ENCODE measurements at places on chromosomes 16 and 17.

DNA sequence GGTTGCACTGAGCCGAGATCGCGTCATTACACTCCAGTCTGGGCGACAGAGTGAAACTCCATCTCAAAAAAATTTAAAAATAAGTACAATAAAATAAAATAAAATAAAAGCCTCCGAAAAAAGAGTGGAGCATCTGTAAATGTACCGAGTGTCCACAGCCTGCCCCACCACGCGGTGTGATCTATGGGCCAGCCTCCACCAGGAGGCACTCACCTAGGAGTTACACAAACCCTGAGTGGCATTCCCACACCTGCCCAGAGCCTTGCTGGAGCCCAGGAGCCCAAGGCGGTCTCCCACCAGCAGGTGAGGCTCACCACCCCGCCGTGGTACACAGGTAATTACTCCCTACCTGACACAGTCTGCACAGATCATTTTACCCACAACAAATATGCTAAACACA, 183.2 kb downstream of the ZNF423 start:
- DNase-seq, result no peak

DNA sequence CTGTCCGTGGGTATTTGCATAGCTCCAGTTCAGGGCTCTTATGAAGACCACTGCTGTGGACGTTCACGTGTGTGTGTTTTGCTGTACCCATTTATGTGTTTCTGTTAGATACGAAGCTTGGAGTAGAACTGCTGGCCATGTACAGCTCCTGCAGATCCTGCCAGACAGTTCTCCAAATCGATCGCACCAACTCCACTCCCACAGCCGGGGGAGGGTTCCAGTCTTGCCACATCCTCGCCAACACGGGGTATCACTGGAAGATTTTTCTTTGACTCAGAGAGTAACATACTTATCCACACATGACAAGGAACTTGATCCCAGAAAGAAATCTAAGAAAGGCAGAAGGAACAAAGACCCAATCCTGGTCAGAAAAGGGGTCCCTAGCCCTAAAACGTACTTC, 37.4 kb downstream of the TMEM186 start:
- no peak for DNase-seq

DNA sequence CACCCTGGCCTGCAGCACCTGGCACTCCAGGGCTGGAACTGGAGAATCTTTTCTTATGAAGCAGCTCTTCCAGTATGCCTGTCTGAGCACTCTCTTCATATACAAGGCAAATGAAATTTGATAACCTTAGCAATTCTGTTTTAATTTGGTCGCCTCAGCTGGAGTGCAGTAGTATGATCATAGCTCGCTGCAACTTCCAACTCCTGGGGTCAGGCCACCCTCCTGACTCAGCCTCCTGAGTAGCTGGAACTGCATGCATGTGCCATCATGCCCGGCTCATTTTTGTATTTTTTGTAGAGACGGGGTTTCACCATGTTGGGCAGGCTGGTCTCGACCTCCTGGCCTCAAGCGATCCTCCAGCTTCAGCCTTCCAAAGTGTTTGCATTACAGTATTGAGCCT, 140.8 kb upstream of the CHMP6 start:
- no peak for DNase-seq

GRCh38 chr17:58329810-58330537, 1.4 kb upstream of the TSPOAP1 start:
- DNase-seq, result peak; percentile 81

DNA sequence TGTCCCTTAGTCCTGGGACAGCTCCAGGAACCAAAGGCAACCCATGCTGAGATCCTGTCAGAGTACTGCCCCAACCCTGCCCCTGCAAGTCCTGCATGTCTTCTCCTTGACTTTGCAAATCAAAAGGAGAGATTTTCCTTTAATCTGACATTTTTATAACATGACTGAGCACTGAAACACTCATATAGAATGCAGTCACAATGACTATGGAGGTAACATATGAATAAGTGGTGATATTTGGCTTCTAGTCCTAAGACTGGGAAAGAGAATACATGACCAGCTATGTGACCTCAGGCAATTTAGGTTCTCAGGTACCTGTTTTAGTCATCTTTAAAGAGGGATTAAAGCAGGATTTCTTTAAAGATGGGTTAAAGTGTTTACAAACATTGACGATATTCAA, 941.6 kb upstream of the CDH8 start:
- no peak for DNase-seq

- DNase-seq, result no peak
These were observed 55.1 kb upstream of the CORO6 start for GRCh38 chr17:29677824-29678223.

- no peak for DNase-seq
These were observed 13.1 kb downstream of the CCR7 start for GRCh38 chr17:40551879-40552768.

DNA sequence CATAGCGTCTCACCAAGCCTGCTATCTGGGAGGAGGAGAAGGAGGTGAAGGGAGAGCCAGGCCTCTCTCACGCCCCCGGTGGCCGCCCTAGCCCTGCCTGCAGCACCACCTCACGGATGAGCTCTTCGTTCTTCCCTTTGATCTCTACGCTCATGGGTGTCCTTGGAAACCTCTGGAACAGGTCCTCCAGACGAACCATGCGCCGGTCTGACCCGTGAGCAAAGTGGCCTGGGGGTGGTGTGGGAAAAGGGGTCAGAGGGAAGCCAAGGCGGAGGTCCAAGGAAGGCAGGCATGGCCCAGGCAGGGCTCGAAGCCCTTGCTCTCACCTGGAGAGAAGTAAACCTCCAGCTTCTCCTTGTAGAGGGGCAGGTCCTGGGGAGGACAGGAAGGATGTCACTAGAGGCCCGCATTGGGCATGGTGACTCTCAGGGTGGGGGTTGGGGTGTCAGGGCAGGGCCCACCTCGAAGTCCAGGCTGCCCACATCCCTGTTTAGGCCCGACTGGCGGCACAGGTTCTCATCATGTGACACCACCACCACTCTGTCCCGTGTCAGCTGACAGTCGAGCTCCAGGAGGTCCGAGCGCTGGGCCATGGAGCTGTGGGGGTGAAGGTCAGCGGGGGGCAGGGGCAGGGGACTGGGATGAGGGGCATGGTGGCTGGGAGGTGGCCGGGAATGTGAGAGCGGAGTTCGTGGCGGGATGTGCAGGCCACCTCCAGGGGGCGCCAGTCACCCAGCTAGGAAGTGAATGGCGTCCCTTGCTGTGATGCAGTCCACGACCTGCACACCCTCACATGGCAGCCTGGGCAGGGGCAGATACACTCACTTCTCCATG, 923 bp downstream of the GDPD3 start:
- DNase-seq, result peak; percentile 52

- peak; percentile 77 for DNase-seq
These were observed 3.4 kb downstream of the NOD2 start for GRCh38 chr16:50696575-50697420.

GRCh38 chr17:68961214-68961882, 6.2 kb upstream of the ABCA8 start:
- no peak for DNase-seq

- peak; percentile 32 for DNase-seq
These were observed 11.7 kb upstream of the ST6GALNAC2 start for GRCh38 chr17:76597156-76598003.

DNA sequence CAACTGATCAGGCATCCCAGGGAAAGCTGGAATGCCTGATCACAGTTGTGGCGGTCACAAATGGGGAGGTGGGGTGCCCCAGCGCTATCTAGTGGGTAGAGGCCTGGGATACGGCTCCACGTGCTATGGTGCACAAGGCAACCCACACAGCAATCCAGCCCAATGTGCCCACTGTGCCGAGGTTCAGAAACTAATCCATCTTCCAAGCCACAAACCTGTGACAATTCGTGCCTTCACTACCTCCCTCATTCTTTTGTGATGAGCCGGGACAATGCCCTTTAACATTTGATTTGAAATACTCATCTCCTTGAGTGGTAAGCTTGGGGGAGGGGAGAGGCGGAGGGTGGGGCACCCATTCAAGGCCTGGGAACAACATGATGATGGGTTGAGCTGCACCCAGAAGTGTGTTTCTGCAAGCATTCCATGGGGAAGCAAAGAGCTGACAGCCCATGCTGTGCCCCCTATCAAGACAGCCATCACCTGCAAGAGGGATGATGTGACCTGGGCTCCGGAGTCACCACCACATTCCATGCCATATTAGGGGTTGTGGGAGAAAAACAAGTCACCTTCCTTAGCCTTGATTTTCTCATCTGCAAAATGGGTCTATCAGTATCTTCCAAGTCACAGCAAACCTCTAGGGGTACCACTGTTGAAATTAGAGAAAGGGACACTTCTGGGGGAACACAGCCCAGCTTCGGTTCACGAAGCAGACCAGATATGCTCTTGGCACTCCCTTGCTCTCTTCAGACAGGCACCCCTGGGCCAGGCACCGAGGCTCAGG, 3.7 kb downstream of the ELOB start:
- no peak for DNase-seq

DNA sequence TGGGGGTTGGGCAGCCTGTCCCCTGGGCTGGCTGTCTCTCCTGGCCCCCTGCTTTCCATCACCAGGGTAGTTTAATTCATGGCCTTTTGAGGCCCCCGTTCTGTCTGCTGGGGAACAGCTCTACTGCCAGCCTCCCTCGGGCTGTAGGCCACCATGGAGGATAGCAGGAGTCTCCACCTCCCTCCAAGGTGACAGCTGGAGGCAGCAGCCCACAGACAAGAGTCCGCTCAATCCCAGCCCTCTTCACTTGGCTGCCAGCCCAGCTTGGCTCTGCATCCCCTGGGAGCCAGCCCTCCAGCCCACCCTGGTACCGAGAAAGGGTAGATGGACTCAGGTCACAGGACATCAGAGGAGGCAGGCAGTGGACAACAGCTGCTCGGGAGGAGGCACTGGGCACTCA, 194.6 kb upstream of the SDK2 start:
- DNase-seq, result no peak

DNA sequence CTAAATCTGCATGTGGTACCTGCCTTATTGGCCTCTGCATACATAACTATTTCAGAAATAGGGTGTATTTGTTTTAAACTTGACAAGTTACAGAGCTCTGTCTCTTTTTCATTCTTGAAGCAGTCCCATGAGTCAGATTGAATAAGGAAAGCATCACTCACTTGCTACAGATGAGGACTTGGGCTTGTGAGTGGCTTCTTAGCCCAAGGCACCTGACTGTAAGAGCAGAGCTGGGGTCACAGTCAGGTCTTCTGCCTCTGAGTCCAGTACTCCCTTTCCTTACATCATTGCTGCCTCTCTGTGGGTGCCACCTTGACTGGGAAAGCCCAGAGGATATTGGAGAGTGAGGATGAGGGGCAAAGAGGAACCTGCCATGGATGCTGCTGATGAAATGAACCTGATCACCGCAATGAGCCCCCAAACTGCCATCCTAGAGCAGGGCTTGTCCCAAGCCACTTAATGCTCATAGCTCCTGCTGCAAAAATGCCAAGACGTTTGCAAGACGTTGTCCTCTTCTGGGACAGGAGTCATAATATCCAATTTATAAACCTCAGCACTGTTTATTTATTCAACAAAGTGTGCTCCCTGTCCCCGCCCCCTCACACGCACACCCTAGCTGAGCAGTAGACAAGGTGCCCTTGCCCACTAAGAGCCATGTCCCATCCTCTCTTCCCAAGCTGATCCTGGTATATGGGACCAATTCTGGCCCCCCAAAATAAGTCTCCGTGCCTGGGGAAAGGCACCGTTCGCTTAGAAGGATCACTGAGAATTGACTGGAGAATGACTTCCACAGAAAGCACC, 74.1 kb downstream of the CCDC182 start:
- DNase-seq, result no peak

DNA sequence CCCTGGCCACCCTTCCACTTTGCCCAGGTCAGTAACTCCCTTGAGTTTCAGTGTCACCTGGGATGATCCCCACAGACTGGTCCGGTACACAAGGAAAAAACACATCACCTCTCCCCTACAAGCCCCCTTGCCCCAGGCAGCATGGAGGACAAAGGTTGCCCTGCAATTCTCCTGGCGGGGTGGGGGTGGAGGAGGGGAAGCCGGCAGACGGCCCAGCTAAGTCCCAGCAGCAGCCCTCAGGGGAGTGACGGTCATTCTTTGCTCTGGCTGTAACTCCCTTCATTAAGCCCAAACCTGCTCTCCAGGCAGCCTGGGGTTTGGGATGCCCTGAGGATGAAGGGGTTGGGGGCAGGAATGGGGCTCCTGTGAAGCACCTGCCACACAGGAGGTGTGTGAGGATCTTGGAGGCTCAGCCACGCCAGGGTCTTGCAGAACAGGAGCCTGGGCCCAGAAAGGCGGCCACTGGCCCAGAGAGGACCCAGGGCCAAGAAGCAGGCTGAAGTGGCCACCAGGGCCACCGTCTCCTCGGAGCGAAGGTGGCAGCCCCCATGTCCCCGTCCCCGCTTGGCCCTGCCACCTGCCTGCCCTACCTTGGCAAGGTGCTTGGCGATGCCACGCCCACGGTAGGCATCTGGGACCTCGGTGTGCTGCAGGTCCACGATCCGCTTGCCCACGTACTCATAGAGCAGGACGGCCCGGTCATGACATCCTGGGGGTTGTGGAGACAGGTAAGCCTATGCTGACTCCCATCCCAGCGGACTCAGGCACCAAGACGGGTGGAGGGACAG, 9.5 kb downstream of the NATD1 start:
- DNase-seq, result no peak

DNA sequence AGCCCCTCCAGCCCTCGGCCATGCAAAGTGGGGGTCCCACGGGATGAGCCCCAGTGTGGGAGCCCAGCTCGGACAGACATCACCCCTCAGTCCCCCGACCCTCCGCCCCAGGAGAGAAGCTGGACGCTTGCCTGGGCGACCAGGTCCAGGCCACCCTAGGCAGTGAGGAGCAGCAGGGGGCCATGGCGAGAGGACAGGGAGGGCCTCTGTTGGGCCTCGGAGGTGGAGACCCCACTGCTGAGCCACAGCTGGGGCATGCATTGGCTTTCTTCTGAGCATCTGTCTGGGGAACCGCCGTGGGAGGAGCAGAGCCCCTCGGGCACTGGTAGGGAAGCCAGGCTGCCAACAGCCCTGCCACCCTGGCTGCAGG, 13.0 kb downstream of the ACTG1 start:
- DNase-seq, result no peak

DNA sequence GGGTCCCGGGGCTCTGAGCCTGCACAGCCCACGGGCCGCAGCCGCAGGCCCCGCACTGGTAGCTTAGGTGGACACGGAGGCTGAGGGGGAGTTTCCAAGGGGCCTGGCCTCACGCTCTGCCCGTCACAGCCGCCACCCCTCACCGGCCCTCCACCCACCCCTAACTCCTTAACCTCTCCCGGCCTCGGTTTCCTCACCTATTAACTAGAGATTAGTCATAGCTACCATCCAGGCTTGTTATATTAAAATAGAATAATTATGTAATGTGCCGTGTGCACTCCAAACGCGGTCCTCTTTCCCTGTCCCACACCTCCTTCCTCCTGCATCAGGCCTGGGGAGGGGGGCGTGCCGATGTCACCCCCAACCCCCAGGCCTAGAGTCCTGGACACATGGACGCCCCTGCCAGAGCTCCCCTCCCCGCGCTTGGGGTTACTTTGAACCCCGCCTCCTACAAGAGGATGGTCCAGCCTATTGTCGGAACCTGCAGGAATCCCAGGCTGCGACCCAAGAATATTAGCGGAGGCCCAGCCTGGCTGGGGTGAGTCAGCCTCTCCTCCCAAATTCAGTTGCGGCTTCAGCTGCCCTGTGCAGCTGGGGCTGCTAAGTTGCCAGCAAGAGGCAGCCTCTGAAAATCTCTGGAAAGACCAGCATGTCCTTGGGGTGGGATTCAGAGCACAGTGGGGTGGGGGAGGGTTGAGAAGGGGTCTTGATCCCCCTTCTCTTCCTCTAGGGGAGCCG, 17.3 kb downstream of the SOCS3 start:
- no peak for DNase-seq

Data from HL-60 (cell line).